SK-N-DZ (cell line): ENCODE measurements at places on chromosomes 3 and 15.

GRCh38 chr15:49688135-49688790 lies 67.4 kb downstream of the DTWD1 start:
- DNase-seq, result no peak

DNA sequence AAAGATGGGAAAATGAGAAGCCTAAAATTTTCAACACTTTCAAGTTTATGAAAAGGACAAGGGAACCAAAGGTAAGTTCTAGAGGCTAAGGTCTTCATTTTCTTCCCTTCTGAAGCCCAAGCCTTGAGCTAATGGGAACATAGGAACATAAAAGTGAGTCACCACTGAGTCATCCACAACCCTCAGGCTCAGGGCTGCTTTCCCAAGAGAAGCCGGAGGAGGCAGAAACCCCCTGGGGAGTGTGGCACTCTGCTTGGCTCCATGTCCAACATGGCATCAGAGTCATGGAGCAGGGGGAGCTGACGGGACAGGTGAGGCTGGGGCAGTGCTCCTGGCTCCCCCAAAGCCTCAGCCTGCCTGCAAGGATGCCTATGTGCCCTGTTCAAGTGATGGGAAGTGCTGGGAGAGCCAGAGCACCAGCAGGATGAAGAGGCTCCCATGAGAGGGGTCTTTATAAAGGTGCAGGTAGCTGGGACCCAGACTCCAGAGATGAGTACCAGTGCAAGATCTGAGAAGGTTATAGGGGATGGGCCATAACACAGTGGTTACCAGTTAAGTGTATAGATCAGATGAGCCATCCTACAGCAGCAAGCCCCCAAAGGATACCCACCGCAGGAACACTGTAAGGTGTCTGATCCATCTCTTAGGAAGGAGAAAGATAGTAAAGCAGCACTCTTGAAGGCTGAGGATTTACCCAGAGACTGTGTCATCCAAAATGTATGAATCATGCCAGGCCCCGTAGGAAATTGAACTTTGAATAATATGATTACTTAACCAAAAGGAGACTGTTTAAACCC lies 31.8 kb upstream of the RYR3 start:
- no peak for DNase-seq

DNA sequence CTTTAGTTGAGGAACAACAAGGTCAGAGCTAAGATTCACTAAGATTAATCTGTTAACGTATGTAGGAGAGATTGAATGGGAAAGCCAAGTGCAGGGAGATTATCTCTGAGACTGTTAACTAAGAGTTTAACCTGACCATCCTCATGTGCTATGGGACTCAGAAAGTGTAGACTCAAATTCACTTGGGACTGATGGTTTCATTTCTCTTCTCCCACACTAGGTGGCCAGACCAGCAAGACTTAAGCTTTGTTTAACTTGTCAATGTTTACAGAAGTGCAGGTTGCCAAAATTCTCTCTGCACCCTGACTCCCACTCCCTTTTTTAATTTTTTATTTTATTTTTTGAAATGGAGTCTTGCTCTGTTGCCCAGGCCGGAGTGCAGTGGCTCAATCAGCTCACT lies 6.3 kb upstream of the HEXA start:
- DNase-seq, result no peak

- DNase-seq, result no peak
Measured at GRCh38 chr3:131620977-131621376, 118.2 kb upstream of the MRPL3 start.

GRCh38 chr3:133096900-133097613 lies 58.9 kb downstream of the TMEM108 start:
- DNase-seq, result no peak

DNA sequence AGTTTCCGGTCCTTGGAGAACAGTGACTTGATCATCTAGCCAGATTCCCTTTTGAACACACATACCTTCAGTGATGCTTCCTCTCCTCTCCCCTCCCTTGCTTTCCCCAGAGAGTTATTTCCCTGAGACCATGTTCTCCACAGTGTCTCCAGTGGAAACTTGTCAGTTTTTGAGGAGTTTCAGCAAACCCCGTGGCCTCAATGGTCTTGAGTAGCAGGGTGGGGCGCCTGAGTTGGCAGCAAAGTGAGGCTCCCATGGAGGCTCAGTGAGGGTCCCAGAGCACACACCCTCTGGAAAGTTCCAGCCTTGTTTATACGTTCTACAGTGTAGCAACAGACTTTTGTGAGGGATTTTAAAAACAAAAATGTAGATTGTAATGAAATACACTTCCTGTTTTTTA lies 135.1 kb downstream of the LRRC28 start:
- no peak for DNase-seq

DNA sequence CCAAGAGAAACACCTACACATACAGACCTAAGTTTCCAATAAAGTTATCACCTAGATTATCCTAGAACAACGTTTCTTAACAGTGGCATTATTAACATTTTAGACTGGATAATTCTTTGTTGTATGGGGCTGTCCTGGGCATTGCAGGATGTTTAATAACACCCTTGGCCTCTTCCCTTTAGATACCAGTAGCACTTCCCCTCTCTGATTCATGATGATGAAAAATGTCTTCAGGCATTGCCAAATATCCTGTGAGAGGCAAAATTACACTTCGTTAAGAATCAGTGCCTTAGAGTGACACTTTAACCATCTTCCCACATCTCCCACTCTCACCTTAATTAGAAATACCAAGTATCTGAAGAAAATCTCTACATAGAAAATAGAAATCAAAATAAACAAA lies 352.6 kb downstream of the CGGBP1 start:
- no peak for DNase-seq

GRCh38 chr3:20846832-20847231 lies 660.8 kb upstream of the SGO1 start:
- DNase-seq, result no peak

DNA sequence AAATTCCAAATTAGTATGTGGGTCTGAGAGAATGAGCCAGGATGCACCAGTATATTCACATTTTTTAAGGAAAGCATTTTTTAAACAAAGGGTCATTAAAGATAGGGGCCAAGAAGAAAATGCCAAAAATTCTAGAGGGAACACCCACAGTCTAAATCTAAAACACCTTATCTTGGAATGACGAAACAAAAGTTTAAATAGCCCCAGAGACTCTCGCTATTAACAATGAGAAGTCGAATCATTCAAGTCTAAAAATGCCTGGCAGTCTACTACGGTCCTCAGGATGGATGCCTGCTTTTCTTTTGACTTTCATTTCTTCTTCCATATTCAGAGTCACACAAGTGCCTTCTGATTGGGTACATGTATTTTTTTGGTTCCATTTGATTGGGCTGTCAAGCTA lies 66.3 kb downstream of the SSUH2 start:
- no peak for DNase-seq

DNA sequence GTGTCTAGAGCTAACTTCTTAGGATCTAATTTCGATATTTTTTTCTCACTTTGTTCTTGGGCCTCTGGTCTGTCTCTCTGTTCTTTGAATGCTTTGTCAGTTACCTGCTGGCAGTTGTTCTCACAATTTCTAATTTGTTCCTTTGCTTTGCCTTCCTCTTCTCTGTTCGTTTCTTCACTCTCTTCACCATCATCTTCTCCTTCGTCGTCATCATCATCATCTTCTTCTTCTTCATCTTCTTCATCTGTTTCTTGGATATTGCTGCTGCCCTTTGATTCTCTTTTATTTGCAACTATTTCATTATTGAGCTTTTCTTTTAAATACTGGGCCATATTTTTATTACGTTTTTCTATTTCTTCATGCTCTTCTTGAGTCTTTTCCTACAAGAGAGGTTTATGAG lies 2.7 kb downstream of the LMOD3 start:
- DNase-seq, result no peak

DNA sequence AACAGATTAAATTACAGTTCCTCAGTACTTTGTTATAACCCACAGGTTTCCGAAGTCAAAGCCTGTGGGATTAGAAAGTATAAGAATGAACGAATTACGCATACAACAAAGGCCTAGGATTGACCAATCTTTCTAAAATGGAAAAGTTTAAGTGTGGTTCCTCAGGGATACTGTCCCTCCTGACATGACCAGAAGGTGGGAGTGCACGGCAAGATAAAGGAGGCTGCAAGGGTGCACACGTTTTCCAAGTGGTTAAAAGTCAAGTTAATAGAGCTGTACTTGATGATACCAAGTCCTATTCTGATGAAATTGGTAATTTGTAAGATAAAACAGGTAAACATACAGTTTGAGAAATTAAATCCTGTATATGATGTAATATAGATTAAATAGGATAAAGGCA lies 96.2 kb downstream of the ALDH1A2 start:
- no peak for DNase-seq

DNA sequence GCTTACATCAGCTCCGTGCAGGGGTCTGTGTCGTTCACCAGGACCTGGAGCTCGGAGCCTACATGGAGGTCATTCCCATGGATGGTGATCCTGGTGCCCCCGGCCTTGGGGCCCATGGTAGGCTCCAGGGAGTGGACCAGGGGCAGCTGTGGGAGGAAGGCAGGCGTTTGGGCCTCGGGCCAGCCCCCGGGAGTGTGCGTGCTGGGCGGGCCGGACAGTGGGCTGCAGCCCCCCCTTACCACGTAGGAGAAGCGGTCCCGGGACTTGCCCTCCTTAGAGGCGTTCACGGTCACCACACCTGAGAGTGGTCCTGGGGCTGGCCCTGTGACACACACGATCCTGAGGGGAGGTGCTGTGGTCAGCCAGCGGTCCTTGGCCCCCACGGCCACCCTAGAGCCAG lies 29.6 kb downstream of the H1-8 start:
- no peak for DNase-seq

- DNase-seq, result no peak
Measured at GRCh38 chr3:174342941-174343501, 516.1 kb upstream of the NAALADL2 start.

DNA sequence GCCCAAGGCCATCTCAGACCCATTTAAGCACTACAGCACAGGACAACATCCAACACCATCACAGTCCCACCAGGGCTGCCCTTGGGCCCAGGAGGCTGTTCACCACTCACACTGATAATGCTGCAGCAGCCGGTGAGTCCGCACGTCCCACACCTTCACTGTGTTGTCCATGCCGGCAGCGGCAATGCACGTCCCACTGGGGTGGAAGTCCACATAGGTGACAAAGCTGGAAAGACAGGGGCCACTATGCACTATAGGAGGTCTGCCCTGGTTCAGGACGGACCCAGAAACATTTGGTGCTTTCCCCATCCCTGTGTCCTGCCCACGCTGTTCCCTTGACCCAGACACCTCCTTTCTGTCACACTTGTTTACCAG lies 8.5 kb downstream of the POC1A start:
- no peak for DNase-seq

DNA sequence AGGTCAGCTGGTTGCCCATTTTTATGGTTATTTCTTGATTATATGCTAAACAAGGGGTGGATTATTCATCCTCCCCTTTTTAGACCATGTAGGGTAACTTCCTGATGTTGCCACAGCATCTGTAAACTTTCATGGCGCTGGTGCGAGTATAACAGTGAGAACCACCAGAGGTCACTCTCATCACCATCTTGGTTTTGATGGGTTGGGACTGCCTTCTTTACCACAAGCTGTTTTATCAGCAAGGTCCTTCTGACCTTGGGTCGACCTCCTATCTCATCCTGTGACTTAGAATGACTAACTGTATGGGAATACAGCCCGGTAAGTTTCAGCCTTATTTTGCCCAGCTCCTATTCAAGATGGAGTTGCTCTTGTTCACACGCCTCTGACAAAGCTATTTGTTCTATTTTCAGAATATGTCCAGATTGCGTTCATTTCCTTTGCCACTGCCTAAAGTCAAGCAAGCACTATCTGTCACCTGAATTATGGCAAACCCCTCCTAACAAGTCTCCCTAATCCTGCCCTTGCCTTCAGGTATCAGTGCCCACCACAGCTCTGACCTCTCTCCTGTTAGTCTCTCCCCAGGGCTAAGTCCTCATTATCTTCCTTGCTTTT lies 308.5 kb downstream of the ROBO2 start:
- peak; percentile 13 for DNase-seq

- peak; percentile 82 for DNase-seq
Measured at GRCh38 chr3:148943506-148944205, 47.7 kb upstream of the GYG1 start.

- DNase-seq, result no peak
Measured at GRCh38 chr3:12420393-12420792, 63.9 kb upstream of the TSEN2 start.

- DNase-seq, result peak; percentile 74
Measured at GRCh38 chr15:89556413-89557262, 18.6 kb upstream of the TICRR start.

DNA sequence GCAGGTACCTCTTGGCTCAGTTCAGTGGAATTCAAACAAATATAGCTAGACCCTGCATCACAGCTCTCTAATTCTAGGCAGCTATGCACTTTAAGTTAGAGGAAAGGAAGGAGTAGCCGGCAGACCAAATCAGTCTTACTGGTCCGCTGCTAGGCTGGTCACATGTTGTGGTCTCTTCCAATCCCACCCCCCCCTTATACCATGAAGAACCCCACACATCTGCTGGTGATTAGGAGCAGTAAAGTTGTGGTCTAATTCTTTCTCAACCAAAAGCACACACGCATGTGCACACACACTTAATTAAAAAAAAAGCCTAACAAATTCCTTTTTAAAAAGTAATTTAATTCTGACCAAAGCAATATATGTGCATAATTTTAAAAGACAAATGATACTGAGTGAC lies 16.7 kb upstream of the SH3GL3 start:
- no peak for DNase-seq

- DNase-seq, result no peak
Measured at GRCh38 chr15:96038650-96039049, 291.9 kb upstream of the NR2F2 start.

GRCh38 chr15:48984811-48985352 lies 21.2 kb upstream of the SHC4 start:
- DNase-seq, result no peak

GRCh38 chr3:12405432-12406272 lies 78.6 kb upstream of the TSEN2 start:
- no peak for DNase-seq

- DNase-seq, result peak; percentile 89
Measured at GRCh38 chr3:152298393-152299248, 29.9 kb downstream of the MBNL1 start.

- DNase-seq, result no peak
Measured at GRCh38 chr3:77835921-77836320, 796.0 kb downstream of the ROBO2 start.

- no peak for DNase-seq
Measured at GRCh38 chr3:17307887-17308286, 423.1 kb downstream of the PLCL2 start.

GRCh38 chr3:10251006-10251405 lies 2.7 kb downstream of the TATDN2 start:
- no peak for DNase-seq

- DNase-seq, result no peak
Measured at GRCh38 chr3:8653800-8654408, 9.3 kb upstream of the SSUH2 start.

GRCh38 chr15:58966698-58967097 lies 20.8 kb upstream of the RNF111 start:
- DNase-seq, result no peak

GRCh38 chr15:43106486-43106829 lies 620 bp upstream of the UBR1 start:
- no peak for DNase-seq

DNA sequence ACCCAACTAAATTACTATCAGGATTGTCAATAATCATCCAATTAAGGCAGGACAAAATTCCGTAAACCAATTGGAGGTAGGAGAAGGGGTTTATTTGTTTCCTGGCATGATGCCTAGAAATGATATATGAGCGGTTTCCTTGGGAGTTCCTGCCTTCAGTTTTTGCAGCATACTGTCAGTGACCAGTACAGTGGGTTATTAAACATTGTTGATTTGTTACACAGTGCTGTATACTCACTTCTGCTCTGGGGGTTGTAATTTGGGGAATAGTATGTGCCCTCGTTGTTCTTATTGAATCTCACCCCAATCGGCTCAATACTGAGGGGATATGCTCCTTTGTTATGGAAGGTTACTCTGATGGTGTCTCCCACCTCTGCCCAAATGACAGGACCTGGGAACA lies 22.2 kb downstream of the CP start:
- no peak for DNase-seq

- no peak for DNase-seq
Measured at GRCh38 chr3:13025090-13025489, 48.1 kb downstream of the IQSEC1 start.
